ENCODE measurements at places on chromosomes 5 and 9.
A peak's percentile ranks its signal among the peaks of the same experiment; 100 is the strongest.

GRCh38 chr5:144036476-144036875, 134.0 kb downstream of the YIPF5 start:
- no peak for DNase-seq

- no peak for DNase-seq
Measured at GRCh38 chr5:21704974-21705668, 1148.0 kb downstream of the CDH12 start.

DNA sequence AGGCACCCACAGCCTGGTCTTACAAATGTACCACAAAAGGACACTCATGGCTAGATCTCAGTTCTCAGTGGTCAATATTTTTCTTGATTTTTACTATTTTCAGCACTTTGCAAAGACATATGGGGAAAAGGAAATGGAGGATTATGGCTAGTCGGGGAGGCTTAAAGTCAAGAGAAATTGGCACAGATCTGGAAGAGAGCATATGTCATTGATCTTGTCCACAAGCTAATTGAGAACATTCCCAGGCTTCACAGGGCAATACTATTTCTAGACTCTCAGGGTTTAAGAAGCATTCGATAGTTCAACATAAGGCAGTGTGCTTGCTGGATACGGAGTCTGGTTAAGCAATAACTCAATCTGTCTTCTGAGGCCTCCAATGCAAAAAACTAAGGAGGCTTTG, 285.8 kb downstream of the ZNF608 start:
- DNase-seq: no peak

GRCh38 chr5:148443998-148444397, 60.2 kb downstream of the FBXO38 start:
- DNase-seq: peak; percentile 8

- DNase-seq: no peak
Measured at GRCh38 chr9:36415822-36416525, 15.9 kb upstream of the RNF38 start.

- DNase-seq: no peak
Measured at GRCh38 chr5:149053072-149053695, 9.7 kb downstream of the SH3TC2 start.

GRCh38 chr9:17013010-17013409, 121.8 kb upstream of the CNTLN start:
- DNase-seq: no peak

GRCh38 chr5:96008987-96009647, 47.5 kb upstream of the ELL2 start:
- DNase-seq: no peak

DNA sequence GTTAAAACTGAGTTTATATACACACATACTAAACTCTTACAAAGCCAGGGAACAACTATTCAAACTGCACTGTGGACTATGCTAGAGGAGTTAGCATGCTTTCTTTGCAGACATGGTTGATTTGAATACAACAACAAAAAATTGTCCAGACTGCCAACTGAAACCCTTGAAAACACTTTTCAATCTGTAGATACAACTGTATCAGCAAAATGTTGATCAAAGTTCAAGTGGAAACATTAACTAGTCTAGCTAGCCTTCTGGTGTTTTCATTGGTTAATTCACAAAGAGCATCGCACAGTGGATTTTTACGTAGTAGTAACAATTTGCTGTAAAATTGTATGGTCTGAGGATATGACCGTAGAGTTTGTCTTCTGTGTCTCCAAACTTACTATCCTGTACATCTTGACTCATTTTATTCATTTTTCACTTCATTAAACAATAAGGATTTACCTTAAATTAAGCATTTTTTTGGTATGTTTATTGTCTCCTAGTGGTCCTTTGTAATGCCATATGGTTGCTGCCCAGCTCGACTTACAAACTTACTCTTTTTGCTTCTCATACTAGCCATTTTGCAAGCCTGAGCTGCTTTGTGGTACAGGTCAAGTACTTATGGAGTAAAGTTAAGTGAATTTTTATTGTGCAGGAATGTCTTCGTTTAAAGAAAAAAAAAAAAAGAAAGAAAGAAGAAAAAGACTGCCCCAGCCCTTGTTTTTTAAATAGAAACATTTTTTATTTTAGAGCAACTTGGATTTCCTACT, 123.4 kb downstream of the ZCCHC7 start:
- no peak for DNase-seq
